ENCODE measurements at places on chromosomes 16 and 17.

DNA sequence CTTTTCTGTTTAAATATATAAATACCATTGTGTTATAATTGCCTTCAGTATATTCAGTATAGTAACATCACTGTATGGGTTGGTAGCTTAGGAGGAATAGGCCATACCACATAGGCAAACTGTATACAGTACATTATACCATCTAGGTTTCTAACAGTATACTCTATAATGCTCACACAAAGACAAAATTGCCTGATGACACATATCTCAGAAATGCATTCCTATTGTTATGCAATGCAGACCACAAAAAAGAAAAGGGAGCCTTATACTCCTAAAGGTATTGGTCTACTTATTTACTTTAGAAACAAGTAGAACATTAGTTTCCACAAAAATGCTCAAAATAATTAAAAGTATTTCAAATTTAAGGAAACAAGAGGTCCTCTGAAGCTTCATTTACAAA is 47.9 kb downstream of the SETD6 start:
- no peak for DNase-seq

- no peak for DNase-seq
Observed at GRCh38 chr17:72392056-72393010, 271.5 kb downstream of the SOX9 start.

- DNase-seq: no peak
Observed at GRCh38 chr16:71514476-71514875, 11.8 kb upstream of the CHST4 start.

- no peak for DNase-seq
Observed at GRCh38 chr17:15351925-15352324, 10.5 kb upstream of the TEKT3 start.

DNA sequence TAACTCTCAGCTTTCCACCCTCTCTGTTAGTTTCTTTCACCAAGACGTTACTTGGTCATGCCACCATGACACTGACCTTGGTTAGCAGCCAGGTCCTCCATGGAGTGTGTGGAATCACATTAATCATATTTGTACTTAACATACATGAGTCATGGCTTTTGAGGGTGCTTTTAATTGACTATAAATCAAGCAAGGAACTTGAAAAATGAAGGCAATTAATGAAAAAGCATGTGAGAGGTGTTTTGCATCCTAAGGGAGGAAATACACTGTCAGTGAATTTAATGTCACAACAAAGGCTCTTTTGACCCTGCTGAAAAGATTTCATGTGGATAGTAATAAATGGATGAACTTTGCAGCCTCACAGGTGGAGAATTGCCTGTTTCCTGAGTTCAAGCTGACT is 240.7 kb downstream of the CDH13 start:
- no peak for DNase-seq
